ENCODE measurements at places on chromosomes 5 and 9. TPM values are rescaled to one million over a fixed set of nuclear protein-coding genes. Genes with fewer than 3 reads are reported as not detected.

CA9 gene
- 5.0 TPM for total RNA-seq

TERT gene
- total RNA-seq = not detected

CCDC180 gene
- 5.4 TPM for total RNA-seq

PCA3 gene
- total RNA-seq = not detected

ZCCHC7 gene
- total RNA-seq = 26.9 TPM

GABRA1 gene
- not detected for total RNA-seq

DNA sequence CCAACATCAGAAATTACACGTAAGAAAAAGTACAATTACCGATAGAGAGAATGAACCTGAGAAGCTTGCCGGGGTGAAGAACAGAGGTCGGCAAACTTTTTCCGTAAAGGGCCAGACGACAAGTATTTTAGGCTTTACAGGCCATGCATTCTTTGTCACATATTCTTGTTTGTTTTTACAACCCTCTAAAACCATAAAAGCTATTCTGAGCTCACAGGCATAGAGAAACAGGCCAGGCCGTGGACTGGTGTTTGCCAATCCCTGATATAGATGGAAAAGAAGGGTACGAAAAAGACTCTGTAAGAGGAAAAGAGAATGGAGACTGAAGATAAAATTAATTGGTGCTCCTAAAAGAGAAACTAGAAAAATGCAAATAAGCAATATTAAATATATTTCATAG, 15.4 kb downstream of the SFXN1 start:
- no peak for DNase-seq

DNA sequence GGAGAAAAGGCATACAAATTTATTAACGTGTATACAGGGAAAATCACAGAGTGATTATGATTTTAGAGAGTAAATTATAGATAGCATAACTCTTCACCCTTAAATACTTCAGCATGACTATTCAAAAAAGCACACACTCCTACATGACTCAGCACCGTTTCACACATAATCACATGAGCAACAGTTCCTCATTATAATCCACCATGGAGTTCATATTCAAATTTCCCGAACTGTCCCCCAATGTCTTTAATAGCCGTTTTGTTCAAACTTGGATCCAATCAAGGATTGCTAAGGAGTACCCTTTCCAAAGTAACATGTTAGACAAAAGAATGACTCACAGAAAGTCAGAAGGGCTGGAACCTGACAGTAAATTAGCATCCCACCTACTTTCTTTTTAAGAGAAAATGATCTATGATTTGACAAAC, 32.1 kb downstream of the RAPGEF1 start:
- no peak for DNase-seq

DNA sequence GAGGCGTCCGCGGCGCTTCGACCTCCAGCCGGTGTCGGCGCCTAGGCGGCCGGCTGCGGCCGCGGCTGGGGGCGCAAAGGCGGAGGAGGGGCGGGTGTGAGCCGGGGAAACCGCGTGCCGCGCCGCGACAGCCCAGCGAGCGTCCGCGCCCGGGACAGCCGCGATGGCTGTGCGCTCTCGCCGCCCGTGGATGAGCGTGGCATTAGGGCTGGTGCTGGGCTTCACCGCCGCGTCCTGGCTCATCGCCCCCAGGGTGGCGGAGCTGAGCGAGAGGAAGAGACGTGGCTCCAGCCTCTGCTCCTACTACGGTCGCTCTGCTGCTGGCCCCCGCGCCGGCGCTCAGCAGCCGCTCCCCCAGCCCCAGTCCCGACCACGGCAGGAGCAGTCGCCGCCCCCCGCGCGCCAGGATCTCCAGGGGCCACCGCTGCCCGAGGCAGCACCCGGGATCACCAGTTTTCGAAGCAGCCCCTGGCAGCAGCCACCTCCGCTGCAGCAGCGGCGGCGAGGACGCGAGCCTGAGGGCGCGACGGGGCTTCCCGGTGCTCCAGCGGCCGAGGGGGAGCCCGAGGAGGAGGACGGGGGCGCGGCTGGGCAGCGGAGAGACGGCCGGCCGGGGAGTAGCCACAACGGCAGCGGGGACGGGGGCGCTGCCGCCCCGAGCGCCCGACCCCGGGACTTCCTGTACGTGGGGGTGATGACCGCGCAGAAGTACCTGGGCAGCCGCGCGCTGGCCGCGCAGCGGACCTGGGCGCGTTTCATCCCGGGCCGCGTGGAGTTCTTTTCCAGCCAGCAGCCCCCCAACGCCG, 605 bp downstream of the CHSY3 start:
- DNase-seq = no peak

GRCh38 chr9:134455537-134455933, 129.3 kb downstream of the RXRA start:
- DNase-seq = no peak

DNA sequence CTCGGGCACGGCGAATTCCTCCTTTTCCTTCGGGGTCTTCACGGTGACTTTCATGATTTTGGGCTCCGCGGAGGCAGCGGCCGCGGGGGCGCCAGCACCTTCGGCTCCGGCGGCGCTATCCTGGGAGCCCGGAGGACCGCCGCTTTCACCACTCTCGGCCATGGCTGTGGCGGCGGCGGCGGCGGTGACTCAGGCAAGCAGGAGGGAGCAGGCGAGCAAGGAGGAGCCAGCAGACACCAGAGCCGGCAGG, 315 bp downstream of the UBQLN1 start:
- peak; percentile 67 for DNase-seq

GRCh38 chr5:14258840-14259239, 115.7 kb downstream of the TRIO start:
- DNase-seq = no peak

DNA sequence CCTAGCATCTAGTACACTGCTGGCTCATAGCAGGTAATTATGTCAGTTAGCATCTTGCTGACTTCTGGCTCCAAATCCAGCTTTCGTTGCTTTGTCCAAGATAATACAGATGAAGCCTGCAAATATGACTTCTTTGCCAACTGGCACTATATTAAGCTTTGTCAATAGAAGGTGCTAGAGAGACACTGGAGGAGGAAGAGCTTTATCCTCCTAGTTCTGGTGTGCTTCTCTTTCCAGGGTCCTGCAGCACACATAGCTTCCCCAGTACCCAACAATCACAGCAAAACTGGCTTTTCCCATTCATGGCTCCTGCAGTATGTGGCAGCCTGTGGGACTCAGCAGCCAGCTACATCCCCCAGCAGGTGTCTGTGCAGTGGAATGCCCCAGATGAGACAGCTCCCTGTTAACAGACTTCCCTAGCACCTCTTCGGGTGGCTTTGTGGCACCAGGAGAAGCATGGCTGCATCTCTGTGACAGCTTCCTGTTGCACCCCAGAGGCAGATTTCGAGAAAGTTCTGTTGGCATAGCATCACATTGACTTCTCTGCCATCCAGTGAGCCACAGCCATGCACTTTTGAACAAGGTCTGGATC, 147.8 kb downstream of the OXCT1 start:
- DNase-seq = no peak

- no peak for DNase-seq
These were observed 11.8 kb downstream of the ADAMTSL1 start for GRCh38 chr9:18485714-18486113.

DNA sequence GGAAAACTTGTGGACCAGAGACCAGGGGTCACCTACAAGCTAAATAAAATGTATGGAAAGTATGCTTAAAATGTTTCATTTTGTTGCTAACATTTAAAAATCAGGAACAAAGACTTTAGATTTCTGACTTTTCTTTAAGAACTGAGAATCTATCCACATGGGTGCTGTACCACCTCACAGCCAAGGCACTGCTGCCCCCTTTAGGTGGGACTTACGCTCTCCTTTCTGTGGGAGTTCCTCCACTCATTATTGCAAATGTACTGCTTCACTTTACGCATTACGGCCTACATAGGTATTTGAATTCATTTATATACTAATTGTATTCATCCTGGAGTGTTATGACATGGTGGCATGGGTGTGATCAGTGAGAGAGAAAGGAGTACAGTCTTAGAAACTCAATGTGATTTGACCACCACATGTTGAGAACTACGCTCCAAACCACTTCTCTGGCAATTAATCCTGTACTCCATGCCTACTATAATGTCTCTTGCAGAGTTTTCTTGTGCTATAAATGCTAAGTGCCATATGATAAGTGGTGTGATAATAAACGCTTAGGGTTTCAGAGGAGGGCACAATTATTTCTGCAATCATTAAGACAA, 24.7 kb upstream of the CETN3 start:
- DNase-seq = no peak

GRCh38 chr9:75088646-75089372, 495 bp downstream of the OSTF1 start:
- peak; percentile 36 for DNase-seq

GRCh38 chr5:9207817-9208418, 338.0 kb downstream of the SEMA5A start:
- DNase-seq = no peak

DNA sequence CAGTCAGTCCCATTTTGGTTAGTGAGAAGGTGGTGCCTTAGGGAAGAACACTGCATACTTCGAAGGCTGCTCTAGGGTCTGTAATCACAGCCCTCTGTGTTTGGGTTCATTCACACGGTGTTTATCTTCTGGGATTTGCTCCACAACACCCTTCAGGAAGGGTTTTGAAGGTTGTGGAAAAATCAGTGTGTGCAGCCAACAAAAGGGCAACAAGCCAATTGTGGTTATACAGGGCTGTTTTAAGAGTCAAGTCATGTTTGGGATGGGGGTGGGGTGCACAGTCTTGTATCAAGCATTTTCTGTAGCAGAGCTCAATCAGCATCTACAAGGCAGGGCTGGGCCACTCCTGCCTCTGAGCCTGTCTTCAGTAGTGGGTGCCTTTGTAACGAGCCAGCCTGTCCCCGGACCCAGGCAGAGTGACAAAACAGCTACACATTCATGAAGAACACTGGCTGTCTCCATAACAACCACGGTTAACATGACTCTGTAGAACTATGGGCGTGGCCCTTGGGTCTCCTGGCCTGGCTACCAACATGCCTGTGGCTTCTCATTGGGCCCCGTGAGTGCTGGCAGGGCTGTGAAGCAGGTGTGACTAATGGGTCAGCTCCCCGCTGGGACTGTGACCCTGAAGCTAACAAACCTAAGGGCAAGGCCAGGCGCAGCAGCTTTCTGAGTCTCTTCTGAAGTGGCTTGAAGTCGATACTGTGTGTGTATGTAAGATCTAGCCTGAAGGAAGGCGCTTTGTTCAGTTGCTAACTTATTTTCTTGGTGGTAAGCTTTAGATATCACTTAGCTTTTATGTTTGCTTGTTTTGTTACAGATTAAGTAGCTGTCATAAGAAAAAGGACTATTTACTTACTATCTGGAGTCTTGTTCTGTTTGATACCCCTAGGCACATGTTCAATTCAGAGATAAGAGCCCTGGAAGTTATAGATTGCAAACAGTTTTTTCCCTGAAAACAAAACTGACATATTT, 27.9 kb upstream of the GOLM1 start:
- DNase-seq = peak; percentile 90

GRCh38 chr5:53819482-53819881, 259.0 kb downstream of the NDUFS4 start:
- no peak for DNase-seq

DNA sequence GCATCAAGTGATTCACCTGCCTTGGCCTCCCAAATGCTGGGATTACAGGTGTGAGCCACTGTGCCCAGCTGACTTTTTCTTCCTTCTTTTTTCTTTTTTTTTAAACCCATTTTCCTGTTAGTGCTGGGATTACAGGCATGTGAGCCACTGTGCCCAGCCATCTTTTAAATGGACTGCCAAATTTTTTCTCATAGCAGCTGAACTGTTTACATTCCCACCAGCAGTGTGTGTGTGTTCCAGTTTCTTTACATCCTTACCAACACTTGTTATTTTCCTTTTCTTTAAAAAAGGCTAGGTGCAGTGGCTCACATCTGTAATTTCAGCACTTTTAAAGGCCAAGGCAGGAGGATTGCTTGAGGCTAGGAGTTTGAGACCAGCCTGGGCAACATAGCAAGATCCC, 76.9 kb downstream of the UBE2R2 start:
- DNase-seq = no peak

GRCh38 chr5:68258531-68258930, 43.0 kb downstream of the PIK3R1 start:
- no peak for DNase-seq

- DNase-seq = no peak
These were observed 28.9 kb upstream of the GSN start for GRCh38 chr9:121239071-121239470.

DNA sequence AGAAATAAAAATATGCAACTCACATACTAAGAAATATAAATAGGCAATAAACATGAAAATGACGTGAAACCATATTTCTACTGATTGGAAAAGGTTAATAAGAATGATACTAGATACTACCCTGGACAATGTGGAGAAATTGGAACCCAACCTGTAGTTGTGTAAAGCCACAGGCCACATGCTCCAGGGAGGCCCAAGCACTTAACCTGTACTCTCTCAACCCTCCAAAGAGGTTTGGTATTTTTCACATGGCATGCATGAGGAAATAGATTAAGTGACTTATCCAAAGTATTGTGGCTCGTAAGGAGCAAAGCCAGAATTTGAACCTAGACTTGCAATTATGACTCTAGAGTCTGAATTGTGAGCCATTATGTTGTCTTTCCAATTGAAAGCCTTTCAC, 13.4 kb downstream of the LIFR start:
- no peak for DNase-seq

GRCh38 chr5:175696139-175696854, 38.4 kb downstream of the HRH2 start:
- no peak for DNase-seq

GRCh38 chr5:142770650-142771609, 753 bp downstream of the ARHGAP26 start:
- peak; percentile 61 for DNase-seq

- no peak for DNase-seq
These were observed 665 bp upstream of the BTF3 start for GRCh38 chr5:73497497-73498056.

DNA sequence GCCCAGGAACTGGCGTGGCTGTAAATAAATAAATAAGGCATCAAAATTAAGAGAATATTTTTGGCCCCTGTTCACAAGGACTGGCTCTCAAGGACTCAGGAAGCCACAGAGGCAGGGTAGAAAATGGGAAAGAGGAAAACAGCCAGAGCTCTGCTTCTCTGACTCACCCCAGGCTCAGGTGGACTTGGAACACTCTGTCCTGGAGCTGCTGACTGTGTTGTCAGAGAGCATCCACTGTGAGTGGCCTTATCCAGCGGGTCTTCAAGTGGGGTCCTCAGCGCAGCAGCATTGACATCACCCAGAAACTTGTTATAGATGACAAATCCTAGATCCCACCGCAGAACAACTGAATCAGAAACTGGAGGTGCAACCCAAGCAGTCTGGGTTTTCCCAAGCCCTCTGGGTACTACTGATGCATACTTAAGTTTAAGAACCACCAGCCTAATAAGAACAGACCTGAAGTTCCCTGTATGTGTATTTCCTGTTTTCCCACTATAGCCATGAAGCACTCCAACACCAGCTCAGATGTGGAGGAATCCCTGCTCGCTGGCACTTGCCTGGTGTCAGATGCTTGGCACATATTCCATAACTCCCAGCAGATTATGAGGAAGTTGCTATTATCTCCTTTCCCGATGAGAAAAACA, 20.5 kb downstream of the ADRA1B start:
- no peak for DNase-seq

DNA sequence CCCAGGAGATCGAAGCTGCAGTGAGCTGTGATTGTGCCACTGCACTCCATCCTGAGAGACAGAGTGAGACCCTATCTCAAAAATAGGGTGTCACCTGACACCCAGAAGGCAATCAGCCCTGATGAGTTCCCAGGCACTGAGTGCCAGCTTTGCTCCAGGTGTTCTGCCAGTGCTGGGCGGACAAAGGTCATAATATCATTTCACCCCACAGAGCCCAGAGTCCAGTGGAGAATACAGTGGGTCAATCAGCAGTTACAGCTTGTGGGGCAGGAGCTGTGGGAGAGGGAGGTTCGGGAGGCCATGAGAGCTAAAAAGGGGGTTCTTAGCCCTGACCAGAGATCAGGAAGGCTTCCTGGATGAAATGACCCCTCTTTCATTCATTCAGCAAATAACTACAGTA, 24.4 kb upstream of the SH3RF2 start:
- no peak for DNase-seq
